ENCODE measurements at places on chromosomes 12 and 14. TPM values are rescaled to one million over a fixed set of nuclear protein-coding genes. Genes with fewer than 3 reads are reported as not detected.

DNA sequence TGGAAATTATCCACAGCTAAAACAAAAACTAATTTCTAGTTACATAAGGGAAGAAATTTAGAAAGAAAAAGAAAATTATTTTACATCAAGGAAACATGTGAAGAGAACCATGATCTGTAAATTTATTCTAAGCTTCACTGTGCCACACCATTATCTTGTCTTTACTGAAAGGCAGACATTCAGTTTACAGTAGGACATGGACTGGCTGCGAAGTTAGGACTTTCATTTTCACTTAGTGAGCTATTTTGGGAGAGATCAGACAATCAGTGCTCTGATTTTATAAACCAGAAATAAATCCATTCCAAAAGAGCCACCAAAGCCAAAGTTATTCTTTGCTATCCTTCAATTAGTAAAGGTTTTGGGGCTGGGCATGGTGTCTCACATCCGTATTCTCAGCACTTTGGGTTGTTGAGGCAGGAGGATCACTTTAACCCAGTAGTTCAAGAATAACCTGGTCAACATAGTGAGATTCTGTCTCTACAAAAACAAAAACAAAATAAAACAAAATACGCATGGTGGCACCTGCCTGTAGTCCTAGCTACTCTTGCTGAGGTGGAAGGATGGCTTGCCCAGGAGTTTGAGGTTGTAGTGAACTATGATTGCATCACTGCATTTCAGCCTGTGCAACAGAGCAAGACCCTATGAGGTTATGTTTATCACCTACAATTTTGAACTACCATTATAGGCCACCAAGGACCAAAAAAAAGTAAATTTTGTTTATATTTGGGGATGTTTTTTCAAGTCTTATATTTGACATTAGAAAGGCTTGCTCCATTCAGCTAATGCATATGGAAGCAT, 1084.8 kb upstream of the ATXN7L3B start:
- no peak for DNase-seq

GRCh38 chr12:114406316-114406983, 506 bp upstream of the TBX5 start:
- DNase-seq = no peak

GRCh38 chr12:62693376-62694050, 226.9 kb downstream of the MON2 start:
- DNase-seq = no peak

KRT75 gene
- total RNA-seq = not detected

LLPH gene
- total RNA-seq = 25.4 TPM

- no peak for DNase-seq
These were observed 140.9 kb downstream of the ESRRB start for GRCh38 chr14:76516884-76517283.

DNA sequence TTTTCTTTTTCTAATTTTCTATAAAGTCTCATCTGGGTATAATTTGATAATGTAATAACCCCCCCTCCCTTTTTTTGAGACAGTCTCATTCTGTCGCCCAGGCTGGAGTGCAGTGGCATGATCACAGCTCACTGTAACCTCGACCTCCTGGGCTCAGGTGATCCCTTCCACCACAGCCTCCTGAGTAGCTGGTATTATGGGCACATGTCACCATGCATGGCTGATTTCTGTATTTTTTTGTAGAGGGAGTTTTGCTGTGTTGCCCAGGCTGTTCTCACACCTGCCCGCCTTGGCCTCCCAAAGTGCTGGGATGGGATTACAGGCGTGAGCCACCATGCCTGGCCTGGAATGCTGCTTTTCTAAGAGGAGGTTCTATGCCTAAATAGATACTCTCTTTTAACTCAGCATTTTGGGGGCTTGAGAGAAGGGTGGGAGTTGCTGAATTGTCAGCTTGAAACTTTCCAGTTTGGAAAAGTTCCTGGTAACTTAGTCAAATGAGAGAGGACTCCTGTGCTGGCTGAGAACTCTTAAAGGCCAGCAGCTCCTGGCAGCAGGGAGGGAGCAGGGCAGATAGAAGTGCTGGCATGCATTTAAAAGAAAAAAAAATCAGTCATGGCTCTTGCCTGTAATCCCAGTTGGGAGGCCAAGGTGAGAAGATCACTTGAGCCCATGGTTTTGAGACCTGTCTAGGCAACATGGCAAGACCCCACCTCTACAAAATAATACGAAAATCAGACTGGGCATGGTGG, 13.0 kb downstream of the NUDT4 start:
- DNase-seq = no peak

DNA sequence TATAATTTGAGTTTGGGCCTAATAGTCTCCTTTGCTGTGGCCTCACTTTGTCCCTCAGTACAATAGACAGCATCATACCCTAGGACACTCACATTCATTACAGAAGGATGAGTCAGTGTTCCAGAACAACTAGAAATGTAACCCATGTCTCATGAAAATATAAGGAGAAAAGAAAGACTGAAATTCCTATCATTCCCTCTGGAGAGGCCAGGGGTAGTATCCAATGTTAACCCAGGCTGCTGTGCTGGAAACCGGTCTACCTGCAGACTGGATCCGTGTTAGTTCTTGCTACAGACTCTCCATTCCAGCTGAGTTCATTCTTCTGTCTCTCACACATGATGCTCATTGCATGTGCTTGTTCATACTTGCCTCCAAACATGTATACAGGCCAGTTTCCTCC, 75.8 kb upstream of the HOXC13 start:
- no peak for DNase-seq

ST8SIA1 gene
- total RNA-seq = 1.5 TPM

GRCh38 chr14:92472860-92473259, 40.7 kb upstream of the RIN3 start:
- DNase-seq = no peak

All from cardiac septum (tissue), 1 donor.